ENCODE measurements at places on chromosomes 13 and 19. TPM values are rescaled to one million over a fixed set of nuclear protein-coding genes. Genes with fewer than 3 reads are reported as not detected.

- no peak for DNase-seq
These were observed 5.7 kb upstream of the CD70 start for GRCh38 chr19:6596621-6597020.

The ALG11 gene
- 5.3 TPM for polyA plus RNA-seq

The SWSAP1 gene
- 3.5 TPM for polyA plus RNA-seq

DNA sequence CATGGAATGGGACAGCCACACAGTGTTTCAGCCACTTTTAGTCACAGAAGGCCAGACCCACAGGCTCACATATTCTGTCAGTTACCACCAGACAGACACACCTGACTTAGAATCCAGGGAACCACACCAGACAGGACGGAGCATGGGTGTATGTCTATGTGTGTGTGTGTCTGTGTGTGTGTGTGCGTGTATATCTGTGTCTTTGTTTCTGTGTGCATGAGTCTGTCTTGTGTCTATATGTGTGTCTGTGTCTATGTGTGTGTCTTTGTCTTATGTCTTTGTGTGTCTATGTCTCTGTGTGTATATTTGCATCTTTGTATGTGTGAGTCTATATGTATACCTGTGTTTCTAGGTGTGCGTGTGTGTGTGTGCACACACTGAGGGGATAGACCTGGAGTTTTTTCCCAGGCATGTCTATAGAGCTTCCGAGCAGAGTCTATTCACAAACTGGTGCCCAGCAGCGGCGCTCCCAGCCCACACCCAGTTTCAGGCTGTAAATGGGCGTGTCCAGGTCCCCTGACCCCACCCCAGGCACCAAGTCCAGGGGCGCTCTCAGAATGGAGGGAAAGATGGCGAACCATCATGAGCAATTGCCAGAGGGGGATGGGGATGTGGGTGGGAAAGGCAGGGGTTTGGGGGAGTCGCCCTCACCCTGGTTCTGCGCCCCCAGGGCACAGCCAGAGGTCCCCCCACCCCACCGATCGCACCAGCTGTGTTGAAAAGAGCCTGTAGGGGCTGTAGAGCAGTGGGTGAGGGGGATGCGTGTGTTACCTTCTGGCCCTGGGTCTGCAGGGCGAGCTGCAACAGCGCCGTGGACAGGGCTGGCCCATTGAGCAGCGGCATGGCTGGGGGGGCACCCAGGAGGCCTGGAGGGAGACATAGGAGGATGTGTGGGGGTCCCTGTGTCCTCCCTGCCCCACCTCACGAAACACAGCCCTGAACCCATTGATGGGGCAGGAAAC, 6.3 kb upstream of the FDX2 start:
- no peak for DNase-seq

- no peak for DNase-seq
These were observed 108.4 kb upstream of the NBEA start for GRCh38 chr13:34833562-34834182.

DNA sequence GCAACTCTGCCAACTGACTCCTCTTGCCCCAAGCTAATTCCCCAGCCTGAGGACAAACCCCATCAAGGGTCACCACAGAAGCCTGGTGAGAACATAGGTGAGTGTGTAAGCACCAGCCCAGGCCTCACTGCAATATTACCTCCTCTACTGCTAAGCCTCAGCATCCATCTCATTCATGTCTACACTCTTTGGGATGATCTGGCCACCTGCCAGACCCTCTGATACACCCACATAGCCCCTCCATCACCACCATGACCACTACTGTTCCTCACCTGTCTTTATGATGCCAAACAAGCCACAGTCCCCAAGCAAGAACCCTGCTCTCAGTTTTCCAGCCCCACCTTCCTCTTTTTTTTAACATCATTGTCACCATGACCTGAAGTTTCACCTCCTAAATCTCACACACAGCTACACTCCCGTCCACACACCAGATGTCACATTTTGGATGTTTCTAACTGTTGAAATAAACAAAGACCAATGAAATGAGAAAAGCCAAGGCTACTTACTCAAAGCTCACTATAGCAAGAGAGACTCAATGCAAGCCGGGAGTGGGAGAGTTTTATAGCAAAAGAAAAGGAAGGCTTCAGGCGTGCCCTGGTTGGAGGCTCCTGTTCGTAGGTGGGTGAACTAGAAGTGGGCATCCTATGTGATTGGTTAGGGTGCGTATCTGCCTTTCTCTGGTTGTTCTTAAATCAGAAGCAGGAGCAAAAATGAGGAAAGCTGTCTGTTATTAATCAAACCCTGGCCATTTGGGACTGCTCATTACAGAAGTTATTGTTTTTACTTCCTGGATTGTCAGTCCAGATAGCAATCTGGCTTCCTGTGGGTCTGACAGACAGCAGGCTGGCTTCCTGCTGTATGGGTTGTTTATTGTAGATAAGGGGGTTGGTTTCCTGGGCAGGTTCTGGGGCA, 2.0 kb downstream of the ZNF792 start:
- DNase-seq, result peak; percentile 60

DNA sequence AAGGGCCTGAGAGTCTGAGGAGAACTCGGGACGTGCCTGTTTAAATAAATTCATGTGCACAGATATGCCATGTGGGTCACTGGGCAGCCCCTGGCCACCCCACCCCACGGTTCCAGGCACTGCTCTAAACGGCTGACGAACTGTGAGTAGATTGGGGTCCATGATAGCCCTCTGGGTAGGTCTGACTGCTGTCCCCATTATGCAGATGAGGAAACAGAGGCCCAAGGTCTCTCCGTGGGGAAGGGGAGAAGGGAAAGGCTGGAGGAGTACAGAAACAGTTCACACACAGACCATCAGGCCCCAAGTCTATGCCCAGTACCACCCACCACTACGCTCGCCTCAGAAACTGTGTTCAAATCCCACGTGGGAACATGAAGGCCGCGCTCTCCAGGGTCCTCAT, 14.1 kb downstream of the ZNF787 start:
- DNase-seq, result no peak

The BEST2 gene
- not detected for polyA plus RNA-seq

The FLT3LG gene
- polyA plus RNA-seq, result 15.0 TPM

GRCh38 chr19:6387372-6387771, 5.6 kb downstream of the GTF2F1 start:
- DNase-seq, result no peak

- peak; percentile 47 for DNase-seq
These were observed 37.3 kb downstream of the RNF6 start for GRCh38 chr13:26184791-26185250.

GRCh38 chr19:35063940-35064818, 22.7 kb downstream of the HPN start:
- no peak for DNase-seq

GRCh38 chr19:44050740-44051649, 841 bp upstream of the ZNF223 start:
- DNase-seq, result no peak

The SIGLEC7 gene
- 2.1 TPM for polyA plus RNA-seq

DNA sequence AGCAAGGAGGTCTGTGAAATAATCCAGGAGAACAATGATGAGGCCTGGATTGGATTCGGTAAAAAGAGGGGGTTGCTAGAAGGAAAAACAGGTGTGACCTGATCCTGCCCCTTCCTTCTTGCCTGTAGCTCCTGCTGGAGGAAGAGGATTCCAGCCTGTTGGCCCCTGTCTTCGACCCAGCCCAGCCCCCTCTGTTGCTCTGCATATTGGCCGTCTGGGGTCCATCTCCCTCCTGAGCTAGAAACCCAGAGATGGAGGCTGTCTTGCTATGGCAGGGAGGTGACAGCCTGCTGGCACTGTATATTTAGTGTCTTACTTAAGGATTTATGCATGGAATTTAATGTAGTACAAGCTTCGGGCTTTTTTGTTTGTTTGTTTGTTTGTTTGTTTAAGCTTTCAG, 6.6 kb downstream of the DMRTC2 start:
- no peak for DNase-seq

GRCh38 chr19:51598159-51598915, 27.3 kb downstream of the ZNF175 start:
- no peak for DNase-seq

DNA sequence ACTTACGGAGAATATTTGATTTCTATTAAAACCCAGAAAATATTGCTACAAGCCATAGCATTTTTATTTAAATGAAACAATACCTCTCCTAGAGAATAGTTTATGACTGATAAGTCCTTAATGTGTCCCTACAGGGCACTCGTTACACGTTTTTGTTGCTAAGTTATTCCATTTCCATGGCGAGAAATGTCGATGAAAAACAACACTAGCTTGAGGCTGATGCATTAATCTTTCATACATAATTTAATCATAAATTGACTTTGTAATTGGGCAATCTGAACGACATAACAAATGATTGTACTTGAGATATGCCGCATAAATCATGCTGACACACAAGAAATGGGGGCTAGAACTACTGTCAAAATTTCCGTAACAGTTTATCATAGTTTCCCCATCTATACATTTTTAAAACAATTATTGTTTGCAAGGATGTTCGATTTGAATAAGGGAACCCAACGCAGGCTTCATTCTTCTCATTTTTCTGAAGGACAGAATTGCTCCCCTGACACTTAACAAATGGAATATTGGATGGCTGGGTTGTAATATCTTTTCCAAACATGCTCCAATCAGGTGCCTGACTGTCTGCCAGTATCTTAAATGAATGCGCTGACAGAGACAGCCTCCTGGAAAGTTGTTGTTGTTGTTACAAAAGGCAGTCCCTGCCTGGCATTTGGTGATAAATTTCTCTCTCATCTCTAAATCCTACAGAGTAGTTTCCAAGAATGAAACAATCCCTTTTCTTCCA, 61.9 kb downstream of the FLT1 start:
- DNase-seq, result no peak

DNA sequence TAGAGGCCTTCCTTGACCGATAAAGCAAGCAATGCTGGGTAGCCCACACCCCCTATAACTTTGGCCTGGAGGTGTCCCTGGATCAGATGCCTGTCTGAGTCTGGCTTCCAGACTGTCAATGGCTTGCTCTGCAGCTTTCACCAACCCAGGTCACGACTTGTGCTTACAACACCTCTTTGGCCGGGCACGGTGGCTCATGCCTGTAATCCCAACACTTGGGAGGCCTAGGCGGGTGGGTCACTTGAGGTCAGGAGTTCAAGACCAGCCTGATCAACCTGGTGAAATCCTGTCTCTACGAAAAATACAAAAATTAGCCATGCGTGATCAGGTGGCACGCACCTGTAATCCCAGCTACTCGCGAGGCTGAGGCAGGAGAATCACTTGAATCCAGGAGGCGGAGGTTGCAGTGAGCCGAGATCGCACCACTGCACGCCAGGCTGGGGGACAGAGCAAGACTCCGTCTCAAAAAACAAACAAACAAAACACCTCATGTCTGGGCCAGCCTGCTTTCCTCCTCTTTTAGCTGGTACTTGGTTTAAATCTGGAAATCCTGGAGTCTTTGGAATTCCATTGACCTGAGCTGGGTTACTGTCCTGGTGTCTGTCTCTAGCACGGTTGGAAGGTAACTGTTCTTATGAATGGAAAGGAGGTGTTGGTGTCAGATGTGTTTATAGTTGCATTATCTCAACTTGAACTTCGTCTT, 10.3 kb upstream of the GARRE1 start:
- no peak for DNase-seq

The IGFL1 gene
- not detected for polyA plus RNA-seq

The PEX11G gene
- polyA plus RNA-seq, result 11.1 TPM

The GNA15 gene
- polyA plus RNA-seq, result 21.5 TPM

DNA sequence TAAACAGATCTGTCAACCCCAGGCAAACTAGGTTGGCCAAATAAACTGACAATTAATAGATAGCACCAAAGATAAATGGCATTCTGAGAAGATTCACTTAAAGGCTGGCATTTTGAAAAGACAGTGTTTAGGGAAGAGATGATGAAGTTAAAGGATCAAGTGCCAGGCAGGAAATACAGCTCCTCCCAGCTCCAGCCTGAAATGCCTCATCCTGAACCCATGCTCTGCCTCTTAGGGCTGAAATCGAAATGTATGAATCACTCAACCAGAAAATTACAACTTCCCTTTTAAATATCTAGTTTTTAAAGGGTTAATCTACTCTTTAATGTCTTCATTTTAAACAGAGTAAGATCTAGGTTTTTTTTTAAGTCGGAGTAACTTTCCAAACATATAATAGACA, 171.2 kb upstream of the UBL3 start:
- no peak for DNase-seq

DNA sequence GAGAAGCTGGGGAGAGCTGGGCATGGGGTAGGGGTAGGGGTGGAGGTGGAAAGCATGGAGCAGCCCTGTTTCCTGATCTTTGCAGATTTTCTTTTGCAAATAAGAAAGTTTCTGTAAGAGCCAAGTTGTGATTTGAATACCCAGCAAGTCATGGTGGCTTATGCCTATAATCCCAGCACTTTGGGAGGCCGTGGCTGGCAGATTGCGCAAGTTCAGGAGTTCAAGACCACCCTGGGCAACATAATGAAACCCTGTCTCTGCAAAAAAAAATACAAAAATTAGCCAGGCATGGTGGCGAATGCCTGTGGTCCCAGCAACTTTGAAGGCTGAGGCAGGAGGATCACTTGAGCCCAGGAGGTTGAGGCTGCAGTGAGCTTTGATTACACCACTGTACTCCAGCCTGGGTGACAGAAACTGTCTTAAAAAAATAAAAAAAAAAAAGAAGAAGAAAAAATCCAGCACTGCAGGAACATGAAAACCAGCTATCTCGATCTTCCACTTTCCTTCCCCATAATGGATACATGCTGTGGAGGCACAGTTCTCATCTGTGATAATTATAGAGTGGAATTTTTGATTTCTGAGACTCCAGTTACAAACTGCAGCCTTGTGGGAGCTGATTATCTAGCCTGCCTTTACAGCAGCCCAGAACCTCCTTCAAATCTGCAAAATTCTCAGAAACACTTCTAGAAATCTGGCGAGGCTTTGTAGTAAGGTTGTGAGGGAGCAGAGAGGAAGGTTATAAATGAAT, 12.1 kb upstream of the TEX26 start:
- no peak for DNase-seq

The ZNF208 gene
- polyA plus RNA-seq, result 0.17 TPM

The FXYD1 gene
- polyA plus RNA-seq, result 37.6 TPM

DNA sequence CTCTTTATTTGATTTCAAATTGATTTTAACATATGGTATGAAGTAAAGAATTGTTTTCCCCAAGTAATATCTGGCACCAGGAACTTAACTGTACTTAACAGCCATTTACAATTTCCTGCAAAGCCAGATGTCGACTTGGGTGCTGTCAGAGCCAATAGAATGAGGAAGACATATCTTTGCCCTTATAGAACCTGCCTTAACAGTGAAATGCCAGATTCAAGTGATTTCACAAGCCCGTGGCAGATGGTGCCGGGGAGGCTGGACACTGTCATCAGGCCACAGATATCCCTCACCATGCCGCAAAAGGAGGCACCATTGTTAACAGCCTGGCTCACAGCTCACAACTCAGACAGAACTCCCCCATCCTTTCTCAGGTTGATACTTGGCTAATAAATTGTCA, 48.7 kb downstream of the ESD start:
- no peak for DNase-seq

GRCh38 chr13:108315991-108316390, 46.5 kb downstream of the TNFSF13B start:
- no peak for DNase-seq

- no peak for DNase-seq
These were observed 379.6 kb downstream of the TSHZ3 start for GRCh38 chr19:30969591-30969990.

DNA sequence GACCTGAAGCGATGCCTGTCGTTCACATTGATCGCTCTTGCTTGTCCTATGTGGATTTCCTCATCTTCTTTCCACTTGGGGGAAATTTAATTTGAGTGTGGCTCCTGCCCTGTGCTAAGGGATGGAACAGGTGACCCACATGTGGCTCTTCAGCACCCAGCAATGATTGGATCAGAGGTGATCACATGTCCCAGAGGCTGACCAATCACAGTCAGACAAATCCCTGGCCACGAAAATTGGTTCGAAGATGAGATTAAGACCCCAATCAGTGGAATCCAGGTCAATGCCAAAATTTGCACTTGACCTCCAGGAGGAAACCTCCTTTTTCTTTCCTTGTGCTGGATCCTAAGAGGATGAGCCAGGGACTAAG, 23.7 kb downstream of the AMER2 start:
- no peak for DNase-seq

- no peak for DNase-seq
These were observed 312 bp downstream of the GSK3A start for GRCh38 chr19:42242069-42242511.
